Caki2 (cell line): ENCODE measurements at places on chromosomes 2 and 18.

- DNase-seq, result no peak
Measured at GRCh38 chr18:70310560-70311320, 21.9 kb downstream of the SOCS6 start.

DNA sequence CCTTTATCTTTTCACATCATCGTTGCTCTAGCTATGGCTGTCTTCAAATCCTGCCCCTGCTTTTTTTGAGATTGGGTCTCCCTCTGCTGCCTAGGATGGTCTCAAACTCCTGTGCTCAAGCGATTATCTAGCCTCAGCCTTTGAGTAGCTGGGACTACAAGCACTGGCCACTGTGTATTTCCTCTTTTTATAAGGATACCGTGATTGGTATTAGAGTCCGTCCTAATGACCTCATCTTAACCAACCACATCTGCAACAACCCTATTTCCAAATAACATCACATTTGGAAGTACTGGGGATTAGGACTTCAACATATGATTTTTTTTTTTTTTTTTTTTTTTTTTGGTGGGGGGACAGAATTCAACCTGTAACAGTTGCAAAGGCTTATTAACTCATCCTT lies 9.1 kb downstream of the RESP18 start:
- no peak for DNase-seq

DNA sequence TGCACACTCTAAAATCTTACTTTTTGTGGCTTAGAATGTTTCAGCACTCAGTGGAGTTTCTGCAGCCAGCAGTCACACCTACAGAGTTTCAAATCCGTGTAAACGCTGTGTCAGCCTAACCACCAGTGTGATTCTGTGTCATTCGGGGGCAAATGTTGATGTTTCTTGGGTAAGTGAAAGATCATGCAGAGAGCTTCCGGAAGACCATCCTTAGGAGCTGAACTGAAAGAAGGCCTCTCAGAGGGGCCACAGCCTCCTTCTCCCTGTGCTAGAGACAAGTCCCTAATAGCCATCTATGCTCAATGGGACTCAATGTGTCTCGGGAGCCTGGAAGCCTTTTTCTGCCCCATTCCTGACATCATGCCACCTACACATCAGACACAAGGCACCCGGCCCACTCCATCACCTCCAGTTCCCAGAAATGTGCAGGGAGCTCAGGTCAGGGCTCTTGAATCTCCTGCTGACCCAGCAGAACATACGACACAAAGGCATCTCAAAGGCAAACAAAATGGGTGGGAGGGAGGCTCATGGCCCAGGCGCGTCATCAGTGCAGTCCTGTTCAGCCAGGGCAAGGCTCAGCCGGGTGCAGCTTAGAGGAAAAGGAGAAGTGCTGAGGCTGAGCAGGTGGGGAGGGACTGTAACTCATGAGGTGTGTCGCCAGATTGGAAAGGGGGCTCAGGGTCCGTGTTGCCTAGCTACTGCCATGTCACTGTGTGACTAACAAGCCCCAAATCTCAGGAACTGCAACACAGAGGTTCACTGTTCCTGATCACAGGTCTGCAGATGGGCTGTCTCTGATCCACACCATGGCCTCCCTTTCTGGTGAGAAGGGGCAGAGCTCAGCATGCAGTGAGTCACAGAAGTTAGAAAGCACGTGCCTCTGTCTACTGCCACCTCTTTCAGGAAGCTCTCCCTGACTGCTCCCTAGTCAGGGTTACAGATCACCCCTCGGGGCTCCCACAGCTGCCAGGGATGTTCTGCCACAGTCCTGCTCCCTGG lies 82.0 kb downstream of the SMAD7 start:
- DNase-seq, result no peak

GRCh38 chr2:46718784-46719183 lies 196.8 kb downstream of the MCFD2 start:
- no peak for DNase-seq

DNA sequence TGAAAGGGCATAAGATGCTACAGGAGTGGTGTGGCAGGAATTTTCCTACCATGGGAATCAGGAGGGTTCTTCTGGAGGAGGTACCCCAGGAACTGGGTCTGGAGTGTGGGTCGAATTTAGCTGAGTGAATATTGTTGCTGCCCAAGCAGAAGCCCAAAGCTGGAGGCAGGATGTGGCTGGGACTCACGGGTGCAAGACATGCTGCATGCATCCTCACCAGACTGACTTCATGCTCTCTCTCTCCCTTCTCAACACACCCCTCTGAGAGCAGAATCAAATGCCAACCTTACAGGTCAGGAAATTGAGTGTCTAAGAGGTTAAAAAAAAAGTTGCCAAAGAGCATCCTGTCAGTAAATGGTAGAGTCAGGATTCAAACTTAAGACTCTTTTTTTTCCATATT lies 78.8 kb upstream of the TTC39C start:
- DNase-seq, result no peak

- no peak for DNase-seq
Measured at GRCh38 chr2:26195040-26195984, 22.4 kb downstream of the GAREM2 start.

- DNase-seq, result no peak
Measured at GRCh38 chr2:121570667-121571055, 40.0 kb downstream of the RNU4ATAC start.

DNA sequence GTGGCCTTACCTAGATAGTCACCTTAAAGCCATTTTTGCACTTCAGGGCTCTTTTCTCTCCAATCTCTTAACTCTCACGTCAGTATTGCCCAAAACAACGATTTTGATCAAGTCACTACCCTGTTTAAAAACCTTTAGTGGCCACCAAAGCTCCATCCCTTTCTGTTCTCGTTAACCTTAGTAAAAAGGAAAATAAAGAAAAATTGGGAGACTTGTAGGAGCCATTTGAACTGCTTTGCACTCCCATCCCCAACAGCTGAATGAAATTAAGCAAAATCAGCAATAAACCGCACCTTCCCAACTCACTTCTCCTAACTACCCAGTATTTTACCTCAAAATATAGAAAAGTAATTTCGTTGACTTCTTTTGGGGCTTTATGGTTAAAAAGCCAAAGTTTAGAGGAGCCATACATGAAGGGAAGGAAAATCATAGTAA lies 686 bp upstream of the ARL5A start:
- DNase-seq, result no peak

DNA sequence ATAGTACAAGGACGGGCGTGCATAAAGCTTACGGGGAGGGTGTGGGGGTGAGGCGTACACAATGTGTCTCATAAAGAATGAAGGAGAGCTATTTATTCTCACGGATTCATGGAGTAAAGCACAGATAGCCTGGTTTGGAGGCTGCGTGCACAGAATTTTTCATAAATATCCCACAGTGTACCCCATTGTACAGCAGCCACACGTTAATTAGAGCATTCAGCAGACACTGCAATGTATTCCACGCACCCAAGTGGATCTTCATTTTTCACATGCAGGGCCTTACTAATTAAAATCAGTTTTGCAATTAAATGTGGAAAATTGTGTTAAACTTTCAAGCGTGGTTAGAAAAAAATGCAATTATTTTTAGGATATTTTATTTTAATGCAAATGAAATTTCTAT lies 227.7 kb upstream of the PXDN start:
- no peak for DNase-seq

GRCh38 chr2:237714690-237715458 lies 83.7 kb upstream of the RBM44 start:
- no peak for DNase-seq

DNA sequence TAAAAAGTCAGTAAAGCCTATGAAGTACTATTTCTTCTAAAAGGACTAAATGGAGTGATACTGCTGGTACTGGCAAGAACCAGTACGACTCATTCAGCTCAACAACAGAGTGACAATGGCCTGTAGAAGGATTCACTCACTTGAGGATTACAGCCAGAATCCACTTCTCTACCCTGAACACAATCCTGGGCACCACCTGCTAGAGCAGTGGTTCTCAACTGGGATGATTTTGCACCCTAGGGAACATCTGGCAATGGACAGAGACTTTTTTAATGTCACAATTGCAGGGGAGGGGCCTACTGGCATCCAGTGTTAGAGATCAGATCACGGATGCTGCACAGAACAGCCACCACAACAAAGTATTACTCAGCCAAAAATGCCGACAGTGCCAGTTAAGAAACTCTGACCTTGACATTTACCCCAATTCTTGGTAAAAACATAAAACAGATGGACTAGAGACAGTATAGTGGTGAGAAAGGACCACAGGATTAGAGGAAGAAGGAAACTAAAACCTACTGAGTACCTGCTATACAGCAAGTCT lies 5.0 kb downstream of the SPIRE1 start:
- peak; percentile 56 for DNase-seq

GRCh38 chr2:2152451-2152850 lies 178.6 kb downstream of the MYT1L start:
- DNase-seq, result no peak

GRCh38 chr18:46754188-46754587 lies 2.7 kb downstream of the ST8SIA5 start:
- DNase-seq, result no peak
